Activated T-cell treated with anti-CD3 and anti-CD28 coated beads, Interleukin-2, amount 50 U/mL, for 72 hours (primary cell): ENCODE measurements at places on chromosomes 7 and 10.

DNA sequence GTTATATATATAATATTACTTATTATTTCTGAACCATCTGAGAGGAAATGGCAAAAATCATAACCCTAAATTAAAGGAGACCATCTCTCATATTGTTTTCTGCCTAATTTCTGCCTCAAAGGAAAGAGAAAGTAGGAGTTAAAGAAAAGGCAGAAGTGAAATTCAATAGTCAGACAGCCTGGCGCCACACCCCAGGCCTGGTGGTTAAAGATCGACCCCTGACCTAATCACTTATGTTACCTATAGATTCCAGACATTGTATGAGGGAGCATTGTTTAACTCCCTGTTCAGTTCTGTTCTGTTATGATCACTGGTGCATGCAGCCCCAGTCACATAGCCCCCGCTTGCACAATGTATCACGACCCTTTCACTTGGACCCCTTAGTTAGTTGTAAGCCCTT, 24.9 kb upstream of the CHST3 start:
- no peak for DNase-seq

- DNase-seq: no peak
These were observed 179.8 kb downstream of the IPMK start for GRCh38 chr10:58087896-58088295.

DNA sequence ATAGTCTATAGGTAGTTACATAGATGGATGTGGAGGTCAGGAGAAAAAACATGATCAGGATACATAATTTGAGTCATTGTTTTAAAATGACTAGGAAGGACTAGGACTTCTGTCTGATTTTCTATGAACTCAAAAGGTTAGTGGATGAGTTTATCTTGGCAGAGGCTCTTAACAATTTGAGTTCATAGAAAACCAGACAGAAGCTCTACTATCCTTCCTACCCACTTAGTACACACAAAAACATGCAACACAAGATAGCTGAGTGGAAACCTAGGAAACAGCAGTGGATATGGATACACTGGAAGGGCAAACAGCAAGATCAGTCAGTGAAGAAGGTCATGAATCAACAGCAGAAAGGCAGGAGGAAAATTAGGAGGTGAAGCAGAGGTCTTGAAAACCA, 84.6 kb downstream of the VPS50 start:
- DNase-seq: no peak

GRCh38 chr10:63603709-63604445, 82.7 kb downstream of the REEP3 start:
- no peak for DNase-seq

DNA sequence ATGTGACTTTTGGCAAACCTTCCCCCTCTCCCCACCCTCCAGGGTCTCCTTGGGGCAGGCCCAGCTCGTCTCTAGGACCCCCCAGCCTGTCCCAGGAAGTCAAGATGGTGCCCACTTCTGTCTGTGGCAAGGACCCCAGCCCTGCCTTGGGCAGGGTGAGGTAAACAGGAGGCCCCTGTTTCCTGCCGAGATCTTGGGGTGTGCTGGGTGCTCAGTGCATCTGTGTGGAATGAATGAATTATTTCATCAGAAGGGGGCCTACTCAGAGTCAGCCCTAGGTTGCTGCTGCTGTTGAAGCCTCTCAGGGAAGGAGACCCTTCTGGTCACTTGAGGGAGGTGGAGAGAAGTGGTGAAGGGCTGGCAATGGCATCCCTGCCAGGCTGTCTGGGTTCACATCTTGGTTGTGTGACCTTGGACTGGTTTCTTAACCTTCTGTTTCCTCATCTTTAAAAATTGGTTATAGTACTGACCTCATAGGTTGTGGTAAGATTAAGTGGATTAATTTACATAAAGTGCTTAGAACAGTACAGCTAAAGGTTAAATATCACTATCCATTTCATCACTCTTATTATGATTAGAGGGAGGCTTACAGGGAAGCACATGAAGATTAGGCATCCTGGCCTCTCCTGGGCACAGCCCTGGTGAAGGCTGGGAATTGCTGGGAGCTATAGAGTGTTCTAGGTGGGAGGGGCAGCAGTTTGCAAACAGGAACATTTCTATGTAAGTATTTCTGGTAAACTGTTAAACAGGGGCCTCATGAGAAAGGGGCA, 67.7 kb downstream of the ZMIZ1 start:
- no peak for DNase-seq

GRCh38 chr7:158256091-158256816, 331.4 kb downstream of the PTPRN2 start:
- DNase-seq: no peak
